ENCODE measurements at places on chromosomes 5 and 9. TPM values are rescaled to one million over a fixed set of nuclear protein-coding genes. Genes with fewer than 3 reads are reported as not detected.
A peak's percentile ranks its signal among the peaks of the same experiment; 100 is the strongest.

FAT2 gene
- total RNA-seq = 0.37 TPM

DNLZ gene
- 15.8 TPM for total RNA-seq

DRD1 gene
- not detected for total RNA-seq

NEUROG1 gene
- total RNA-seq = not detected

CNTFR gene
- 37.2 TPM for total RNA-seq

- no peak for DNase-seq
Observed at GRCh38 chr5:110510146-110510545, 216.3 kb downstream of the TMEM232 start.

DNA sequence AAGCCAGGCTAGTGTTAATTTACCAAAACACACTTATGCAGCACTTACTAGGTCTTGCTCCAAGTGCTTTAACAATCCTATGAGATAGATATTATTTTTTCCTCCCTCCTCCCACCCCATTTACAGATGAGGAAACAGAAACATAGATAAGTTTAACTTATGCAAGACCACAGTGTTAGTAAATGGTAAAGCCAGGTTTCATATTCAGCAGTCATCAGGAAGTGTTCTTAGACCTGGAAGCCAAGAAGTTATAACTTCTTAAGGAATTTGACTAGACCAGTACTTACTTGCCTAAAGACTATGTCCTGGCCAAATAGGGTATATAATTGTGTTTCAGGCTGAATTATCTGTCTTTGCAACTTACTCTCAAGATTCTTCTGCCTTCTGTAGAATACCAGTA lies 15.9 kb downstream of the ABHD17B start:
- DNase-seq = no peak

GRCh38 chr5:149609640-149610219 lies 28.4 kb downstream of the ARHGEF37 start:
- DNase-seq = no peak

DNA sequence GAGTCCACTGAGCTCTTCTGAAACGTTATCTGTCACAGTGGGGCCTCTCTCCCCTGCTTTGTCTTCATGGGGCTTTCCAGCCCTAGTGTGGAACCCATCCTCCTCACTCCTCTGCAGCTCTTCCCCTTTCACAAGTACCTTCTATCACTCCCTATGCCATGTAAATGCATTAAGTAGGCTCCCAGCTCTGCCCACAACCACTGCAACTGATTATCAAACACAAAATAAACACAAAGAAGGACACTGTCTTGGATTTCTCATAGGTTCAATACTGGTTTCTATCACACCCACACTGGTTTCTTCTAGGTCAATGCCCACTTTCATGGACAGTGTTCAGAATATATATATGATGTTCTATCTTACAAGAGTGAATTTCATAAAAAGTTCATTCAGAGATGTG lies 139.4 kb downstream of the GNAQ start:
- no peak for DNase-seq

DNA sequence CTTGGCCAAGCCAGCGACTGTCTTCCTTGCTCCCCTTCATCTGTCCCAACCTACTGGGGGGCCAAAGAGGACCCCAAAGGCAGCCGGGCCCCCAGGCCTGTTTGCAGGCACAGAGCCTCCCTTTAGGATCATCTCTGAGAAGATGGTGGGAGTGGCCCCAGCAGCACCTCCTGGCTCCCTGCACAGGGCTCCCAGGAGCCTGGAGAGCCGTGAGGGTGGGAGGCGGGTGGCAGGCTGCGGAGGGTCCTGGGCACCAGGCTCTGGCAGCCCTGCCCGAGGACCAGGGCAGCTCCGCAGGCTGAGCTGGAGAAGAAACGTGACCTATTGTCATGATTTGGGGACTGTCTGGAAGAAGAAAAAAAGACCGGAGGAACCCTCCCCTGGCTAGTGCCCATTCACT lies 33.4 kb downstream of the ASS1 start:
- no peak for DNase-seq

DNA sequence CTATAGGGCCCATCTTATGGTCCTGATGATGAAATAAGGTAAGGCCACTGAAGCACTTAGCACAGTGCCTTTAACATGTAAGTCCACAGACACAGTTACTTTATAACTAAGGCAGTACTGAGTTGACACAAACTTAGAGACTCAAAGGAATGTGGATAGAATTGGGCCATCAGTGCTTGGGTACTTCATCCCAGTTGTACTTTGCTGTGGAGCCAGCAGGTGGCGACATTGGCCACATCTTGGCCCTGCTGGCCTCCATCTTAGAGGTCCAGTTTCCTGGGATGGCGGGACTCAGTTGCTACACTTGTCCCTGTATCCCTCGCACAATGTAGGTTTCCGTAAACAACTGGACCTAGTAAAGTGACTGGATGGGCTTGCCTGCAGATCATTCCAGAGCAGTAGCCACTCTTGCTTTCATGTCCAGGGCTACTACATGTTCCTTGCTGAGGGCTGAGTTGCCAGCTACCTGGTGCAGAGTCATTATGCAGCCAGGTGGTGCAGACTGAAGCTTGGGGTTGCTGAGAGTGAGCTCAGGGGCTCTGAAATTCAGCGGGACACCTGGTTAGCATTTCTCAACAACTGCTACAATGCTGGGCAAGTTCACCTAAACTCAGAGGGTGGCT lies 10.6 kb downstream of the MTAP start:
- DNase-seq = peak; percentile 74

- no peak for DNase-seq
Observed at GRCh38 chr5:180643191-180643851, 6.1 kb downstream of the FLT4 start.

DNA sequence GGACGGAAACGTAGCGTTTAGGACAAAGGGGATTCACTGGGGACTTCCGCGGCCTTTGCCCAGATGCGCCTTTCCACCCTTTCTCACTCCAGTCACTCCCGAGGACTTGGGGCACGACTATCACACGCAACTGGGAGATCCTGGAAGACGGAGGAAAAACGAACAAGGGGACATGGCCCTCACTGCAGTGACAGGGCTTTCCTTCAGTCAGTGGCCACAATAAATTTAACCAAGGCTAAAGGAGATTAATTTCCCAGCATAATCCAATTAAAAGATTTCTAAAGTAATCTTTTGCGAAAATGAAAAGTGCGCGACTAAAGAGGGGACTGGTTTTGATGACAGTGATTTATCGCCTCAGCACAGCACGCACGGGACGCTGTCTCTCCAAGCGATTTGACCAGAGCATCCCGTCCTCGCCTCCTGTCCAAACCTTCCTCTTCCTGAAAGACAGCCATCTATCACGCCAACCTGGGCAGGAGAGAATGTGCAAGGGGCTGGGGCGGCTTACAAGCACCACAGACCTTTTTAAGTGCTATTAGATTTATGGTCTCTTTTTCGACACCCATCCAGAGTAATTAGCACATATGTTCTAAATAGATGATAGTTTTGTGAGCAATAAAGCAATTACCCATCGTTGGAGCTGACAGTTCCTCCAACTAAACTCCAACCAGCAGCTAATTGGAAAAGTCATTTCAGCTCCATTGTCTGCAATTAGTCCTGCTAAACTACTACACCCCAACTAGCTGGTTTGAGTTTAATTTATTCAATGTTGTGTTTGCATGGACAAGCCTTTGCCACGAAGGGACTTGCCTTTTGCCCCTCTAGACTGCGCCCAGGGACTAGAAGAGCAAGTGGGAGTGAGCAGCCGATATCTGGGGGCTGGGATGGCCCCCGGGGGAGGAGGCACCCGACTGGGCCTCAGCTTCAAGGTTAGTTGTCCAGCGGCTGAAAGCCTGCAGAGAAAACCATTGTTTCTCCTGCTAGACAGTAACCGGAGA lies 7.4 kb downstream of the NR2F1-AS1 start:
- DNase-seq = peak; percentile 52

- DNase-seq = no peak
Observed at GRCh38 chr5:78211052-78211451, 83.4 kb downstream of the AP3B1 start.

GRCh38 chr5:110043025-110043424 lies 353.3 kb downstream of the MAN2A1 start:
- no peak for DNase-seq

- DNase-seq = no peak
Observed at GRCh38 chr5:55701462-55702103, 10.5 kb downstream of the SLC38A9 start.

- no peak for DNase-seq
Observed at GRCh38 chr5:178431063-178431781, 159.0 kb downstream of the COL23A1 start.

GRCh38 chr9:27398982-27399653 lies 102.2 kb upstream of the EQTN start:
- DNase-seq = no peak

DNA sequence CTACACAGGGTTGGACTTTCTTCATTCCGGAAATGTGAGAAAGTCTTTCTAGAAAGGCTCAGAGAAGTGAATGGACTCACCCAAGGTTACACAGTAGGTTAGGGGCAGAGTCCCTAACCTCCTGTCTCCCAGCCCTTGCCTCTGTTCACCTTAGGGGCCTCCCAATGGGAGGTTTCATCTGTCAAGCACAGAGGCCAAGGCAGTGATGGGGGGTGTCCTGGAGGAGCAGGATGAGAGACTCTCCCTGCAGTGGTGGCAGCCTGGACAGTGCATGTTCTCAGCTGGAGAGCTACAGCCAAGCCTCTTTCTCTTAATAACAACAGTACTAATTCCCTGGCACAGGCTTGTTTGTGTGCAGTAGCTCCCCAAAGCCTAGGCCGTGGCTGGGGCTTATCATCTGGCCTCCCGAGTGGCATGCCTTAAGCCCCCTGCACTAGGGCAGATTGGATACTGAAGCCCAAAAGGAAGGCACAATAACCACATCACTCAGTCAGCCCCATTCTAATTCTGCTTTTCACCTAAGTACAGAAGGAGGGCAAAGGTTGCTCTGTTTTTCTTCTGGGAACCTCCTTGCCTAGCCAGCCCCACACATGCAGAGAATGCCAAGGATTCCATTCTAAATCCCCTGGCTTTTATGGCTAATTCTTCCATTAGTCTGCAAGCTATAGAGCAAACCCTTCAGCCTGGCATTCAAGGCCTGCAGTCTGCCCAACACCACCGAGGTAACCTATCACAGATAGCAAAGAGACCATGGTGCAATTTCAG lies 50.2 kb upstream of the XPA start:
- DNase-seq = peak; percentile 88

DNA sequence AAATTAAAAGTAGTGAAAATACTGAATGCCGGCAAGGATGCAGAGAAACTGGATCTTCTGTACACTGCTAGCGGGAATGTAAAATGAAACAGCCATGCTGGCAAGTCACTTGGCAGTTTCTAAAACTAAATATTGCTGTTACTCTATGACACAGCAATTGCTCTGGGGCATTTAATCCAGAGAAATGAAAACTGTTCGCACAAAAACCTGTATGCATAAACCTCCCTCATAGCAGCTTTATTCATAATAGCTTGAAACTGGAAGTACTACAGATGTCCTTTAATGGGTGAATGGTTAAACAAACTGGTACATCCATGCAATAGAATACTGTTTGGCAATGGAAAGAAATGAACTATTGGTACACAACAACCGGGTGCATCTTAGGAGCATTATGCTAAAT lies 167.2 kb downstream of the ARHGAP26 start:
- no peak for DNase-seq

- peak; percentile 17 for DNase-seq
Observed at GRCh38 chr5:144183254-144183889, 12.7 kb downstream of the KCTD16 start.

DNA sequence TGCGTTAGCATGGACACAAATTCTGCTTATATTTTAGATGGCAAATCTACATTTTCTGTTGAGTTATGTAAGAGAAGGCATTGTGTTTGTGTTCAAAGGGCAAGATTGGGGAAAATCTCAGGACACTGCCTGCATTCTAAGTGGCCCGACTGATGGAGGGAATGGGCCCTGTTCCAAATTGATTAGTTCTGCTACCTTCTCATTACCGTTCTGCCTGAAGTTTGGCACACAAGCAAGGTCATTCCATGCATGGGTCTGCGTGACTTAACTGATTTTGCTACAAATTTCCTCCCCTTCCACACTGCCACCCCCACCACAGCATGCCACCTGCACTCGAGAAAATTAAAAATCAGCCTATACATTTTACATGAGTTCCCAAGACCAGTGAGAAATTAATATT lies 409.9 kb downstream of the BRINP1 start:
- DNase-seq = no peak

DNA sequence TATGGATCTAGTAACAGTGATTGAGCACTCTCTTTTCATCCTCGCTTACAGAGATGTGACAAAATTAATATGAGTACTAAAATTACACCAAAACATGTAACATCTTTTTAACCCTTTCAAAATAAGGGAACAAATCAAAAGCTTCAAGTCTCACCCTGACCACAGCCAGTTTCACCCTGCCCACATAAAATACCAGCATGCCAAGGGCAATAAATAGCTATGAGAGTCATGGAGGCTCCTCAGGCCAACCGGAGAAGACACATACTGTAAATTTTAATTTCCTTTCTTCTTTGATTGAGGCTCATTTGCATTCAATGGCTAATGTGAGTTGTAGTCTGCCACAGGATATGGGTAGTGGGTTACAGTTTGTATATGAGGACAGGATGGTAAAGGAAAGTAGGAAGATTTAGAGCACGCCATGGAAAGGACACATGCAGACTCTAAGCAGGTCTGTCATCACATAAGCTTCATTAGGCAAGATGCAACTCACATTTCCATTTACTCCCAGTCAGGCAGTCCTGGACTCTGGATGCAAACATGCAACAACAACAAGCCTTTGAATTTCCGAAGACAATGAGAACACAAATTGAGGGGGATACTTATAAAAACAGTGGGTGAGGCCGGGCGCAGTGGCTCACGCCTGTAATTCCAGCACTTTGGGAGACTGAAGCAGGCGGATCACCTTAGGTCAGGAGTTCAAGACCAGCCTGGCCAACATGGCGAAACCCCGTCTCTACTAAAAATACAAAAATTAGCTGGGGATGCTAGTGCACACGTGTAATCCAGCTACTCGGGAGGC lies 11.3 kb downstream of the IL4 start:
- DNase-seq = no peak

DNA sequence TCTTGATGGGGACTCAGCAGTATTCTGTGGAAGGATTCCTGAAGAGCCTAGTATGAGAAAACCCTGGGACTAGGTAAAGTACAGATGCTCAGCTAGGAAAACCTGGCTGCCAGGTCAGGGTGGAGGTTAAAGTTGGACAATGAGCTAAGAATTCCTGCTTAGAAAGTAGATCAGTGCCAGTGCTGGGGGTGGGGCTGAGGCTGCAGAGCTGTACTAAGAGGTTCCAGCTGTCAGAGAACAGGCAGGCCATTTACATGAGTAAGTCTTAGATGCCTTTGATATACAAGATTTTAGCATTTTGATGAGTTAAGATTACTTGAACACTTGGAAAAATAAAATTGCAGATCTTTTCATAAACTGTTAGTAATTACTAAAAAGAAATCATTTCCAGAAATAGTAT lies 332.3 kb upstream of the NUDT12 start:
- DNase-seq = peak; percentile 63

DNA sequence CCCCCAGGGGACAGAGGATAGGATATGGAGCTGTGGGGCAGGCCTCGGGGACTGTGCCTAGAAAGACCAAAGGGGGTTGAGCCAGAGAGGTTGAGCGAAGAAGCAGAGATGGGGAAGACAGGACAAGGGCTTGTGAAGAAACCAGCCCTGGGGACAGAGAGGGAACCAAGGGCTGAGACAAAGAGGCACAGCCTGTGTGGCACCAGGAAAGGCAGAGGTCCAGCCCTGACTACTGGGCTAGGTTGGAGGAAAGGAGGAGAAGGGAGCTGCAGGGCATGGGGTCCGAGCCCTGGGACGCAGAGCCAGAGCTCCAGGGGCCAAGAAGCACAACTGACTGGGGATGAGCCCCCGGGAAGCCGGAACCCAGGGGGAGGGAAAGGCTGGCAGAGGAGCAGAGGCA lies 9.2 kb downstream of the REEP2 start:
- DNase-seq = no peak

All from neural progenitor cell (in vitro differentiated cells).